ENCODE measurements at places on chromosomes 4 and X.
A peak's percentile ranks its signal among the peaks of the same experiment; 100 is the strongest.

DNA sequence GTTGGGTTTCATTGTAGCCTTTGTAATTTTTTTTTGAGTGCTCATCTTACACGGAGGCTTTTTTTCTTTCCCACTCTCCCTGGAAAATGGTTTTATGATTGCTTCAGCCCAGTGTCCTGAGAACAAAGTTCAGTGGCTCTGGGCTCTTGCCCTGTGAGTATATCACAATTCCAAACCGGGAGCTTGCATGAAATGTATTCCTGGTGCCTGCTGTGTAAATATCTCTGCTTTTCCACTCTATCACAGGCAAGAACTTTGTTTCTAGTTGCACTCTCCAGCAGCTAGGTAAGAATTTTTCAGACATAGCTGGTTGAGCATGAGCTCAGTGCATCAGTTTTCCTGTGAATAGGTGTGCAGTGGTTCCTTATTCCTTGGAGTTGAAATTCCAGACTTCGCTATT is 60.8 kb downstream of the SUPT20HL2 start:
- no peak for DNase-seq

DNA sequence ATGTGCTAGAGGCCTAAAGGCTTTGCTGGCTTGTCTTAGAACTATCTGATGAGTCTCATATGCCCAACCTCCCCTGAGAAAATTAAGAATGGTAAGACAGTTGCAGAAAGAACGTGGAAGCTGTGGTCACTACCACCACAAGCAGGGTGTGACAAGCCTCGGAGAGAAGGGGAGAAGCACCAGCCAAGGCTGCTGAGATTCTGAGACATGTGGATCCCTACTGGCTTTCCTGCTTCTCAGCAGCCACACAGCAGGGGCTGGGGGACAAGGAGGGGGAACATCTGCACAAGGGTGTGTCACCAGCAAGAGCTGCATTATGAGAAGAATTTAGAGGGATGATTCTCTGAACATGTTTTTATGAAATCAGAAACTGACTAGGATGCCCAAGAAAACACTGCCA is 19.4 kb downstream of the TAPT1 start:
- no peak for DNase-seq

GRCh38 chr4:51836549-51836948 is 6.4 kb upstream of the DCUN1D4 start:
- DNase-seq: peak; percentile 40

DNA sequence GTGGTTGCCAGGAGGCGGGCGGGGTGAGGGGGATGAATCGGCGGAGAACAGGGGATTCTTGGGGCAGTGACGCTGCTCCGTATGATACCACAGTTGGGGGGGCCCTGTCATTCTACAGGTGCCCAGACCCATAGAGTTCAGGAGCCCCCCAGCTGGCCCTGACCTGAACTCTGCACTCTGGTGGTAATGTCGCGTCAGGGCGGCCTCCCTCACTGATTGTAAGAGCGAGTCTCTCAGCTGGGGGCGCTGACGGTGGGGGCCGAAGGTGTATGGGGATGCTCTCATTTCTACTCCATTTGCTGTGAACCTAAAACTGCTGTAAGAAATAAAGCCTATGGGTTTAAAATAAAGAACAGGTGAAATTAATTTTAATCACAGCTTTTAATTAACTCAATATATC is 91.8 kb upstream of the PSAPL1 start:
- DNase-seq: no peak

- peak; percentile 29 for DNase-seq
Measured at GRCh38 chr4:28014469-28014868, 1153.8 kb downstream of the STIM2 start.

GRCh38 chrX:95350774-95351488 is 1333.7 kb upstream of the DIAPH2 start:
- DNase-seq: no peak

GRCh38 chrX:78327370-78328086 is at the start of gene CYSLTR1:
Gene CYSLTR1 (minus strand): TSS chrX:78327611. CDS start chrX:78273746, 53,865 bp downstream.
- DNase-seq: no peak

DNA sequence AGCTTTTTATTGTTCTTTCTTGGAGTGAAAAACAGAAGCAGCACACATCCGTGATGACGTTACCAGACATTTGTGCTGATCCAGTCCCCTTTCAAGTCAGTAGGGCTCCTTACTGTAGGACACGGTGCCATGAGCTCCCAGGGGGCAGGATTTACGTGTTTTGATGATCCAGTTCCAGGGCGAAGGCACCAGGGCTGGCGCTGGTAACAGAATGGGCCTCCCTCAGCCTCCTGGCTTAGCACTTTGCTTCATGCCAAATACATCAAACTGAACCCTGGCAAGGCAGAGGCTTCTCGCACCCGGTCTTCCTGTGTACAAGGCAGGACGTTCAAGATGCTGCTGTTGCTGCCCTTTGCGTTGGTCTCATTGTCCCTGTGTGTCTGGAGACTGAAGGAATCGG is 66.6 kb upstream of the PSAPL1 start:
- DNase-seq: no peak

GRCh38 chrX:141989134-141989533 is 85.4 kb downstream of the MAGEC1 start:
- no peak for DNase-seq

DNA sequence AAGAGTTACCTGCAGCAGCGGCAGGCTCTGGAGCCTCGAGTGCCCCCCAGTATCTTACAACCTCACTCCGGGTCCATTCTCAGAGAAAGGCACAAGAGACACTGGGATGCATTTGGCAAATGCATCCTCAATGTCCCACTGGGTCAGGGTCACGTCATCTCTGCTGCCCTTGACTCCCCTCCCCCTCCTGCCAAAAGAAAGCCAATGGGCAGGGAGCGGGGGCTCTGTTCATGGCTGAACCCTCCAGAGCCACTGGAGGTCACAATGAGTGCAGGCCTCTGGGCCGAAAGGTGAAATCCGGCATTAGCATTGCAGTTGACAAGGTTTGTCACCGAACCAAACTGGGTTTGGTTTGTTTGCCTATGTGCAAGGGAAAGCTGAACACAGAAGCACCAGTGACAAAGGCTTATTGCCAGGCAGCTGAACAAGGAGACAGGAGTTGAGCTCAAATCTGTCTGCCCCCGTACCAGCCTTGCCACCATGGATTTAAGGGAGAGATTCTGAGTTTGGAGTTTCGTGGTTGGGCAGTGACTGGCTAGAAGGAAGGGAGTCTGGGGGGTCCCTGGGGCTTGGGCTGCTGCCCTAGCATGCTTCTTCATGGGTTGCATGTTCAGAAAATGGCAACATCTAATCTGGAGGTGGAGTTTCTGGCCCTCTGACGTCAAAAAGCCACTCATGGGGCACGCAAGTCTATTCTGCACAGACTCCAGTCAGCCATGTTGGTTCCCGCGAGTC is 64.3 kb downstream of the HTRA3 start:
- DNase-seq: no peak

- no peak for DNase-seq
Measured at GRCh38 chr4:151314479-151314878, 10.9 kb downstream of the SH3D19 start.

DNA sequence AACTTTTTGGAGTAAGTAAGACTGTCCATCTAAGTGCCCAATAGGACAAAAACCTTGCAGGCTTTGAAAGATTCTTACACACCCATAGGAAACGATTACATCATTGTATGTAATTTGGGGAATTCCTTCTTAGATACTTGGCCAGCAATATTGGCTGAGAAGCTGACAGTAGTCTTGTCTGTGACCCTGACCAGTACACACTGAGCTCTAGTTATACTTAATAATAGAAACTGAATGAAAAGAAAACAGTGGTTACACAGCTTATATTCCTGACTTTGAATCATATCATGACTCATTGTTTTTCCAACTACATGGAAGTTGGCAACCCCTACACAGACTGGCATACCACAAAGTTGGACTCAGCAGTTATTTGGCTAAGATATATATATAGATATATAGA is 7.1 kb upstream of the TLR2 start:
- peak; percentile 70 for DNase-seq

DNA sequence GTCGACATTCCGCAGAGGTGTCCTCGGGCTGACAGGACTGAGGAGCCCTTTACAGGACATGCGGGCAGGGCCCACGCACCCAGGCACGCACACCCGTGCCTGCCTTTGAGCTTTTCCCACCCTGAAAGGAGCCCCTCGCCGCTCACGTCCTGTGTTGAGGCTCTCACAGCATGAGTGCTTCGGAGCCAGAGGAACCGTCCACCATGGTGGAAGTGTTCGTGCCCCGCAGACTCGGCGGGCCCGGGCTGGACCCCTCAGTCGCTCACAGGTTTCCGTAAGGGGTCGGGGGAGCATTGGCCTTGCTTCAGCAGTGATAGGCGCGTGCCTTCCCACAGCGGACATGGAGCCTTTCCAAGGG is 36.9 kb downstream of the PIGG start:
- DNase-seq: no peak

- no peak for DNase-seq
Measured at GRCh38 chr4:34850421-34850820, 1393.9 kb downstream of the ARAP2 start.

Data from amniotic epithelial cell (primary cell).